ENCODE measurements at places on chromosomes 11 and 22. TPM values are rescaled to one million over a fixed set of nuclear protein-coding genes. Genes with fewer than 3 reads are reported as not detected.

Gene POU2AF2
- not detected for total RNA-seq

Gene GGTLC3
- total RNA-seq, result not detected

Gene BIK
- 6.0 TPM for total RNA-seq

Gene RTN4R
- total RNA-seq, result 4.0 TPM

Gene SMTNL1
- not detected for total RNA-seq

Gene OR51B5
- total RNA-seq, result not detected

Gene CD3D
- 2.1 TPM for total RNA-seq

Gene BRSK2
- total RNA-seq, result 0.54 TPM

Gene EEF1G
- 1,799 TPM for total RNA-seq

Gene CCDC15
- total RNA-seq, result 0.98 TPM

Gene SIAE
- 44.5 TPM for total RNA-seq

Gene SPON1
- 7.3 TPM for total RNA-seq

Gene RAG1
- 1.5 TPM for total RNA-seq

Gene OR2AG2
- 0.92 TPM for total RNA-seq

Gene HBG1
- total RNA-seq, result not detected

Gene OR2AT4
- total RNA-seq, result not detected

All from thyroid gland (tissue), 4 donors.